ENCODE measurements at places on chromosomes 2 and 18. TPM values are rescaled to one million over a fixed set of nuclear protein-coding genes. Genes with fewer than 3 reads are reported as not detected.

FKBP7 gene
- total RNA-seq: 3.1 TPM

DAPL1 gene
- total RNA-seq: not detected

CD207 gene
- not detected for total RNA-seq

VSNL1 gene
- total RNA-seq: not detected

MYO5B gene
- total RNA-seq: 0.11 TPM

GRP gene
- not detected for total RNA-seq

VIT gene
- total RNA-seq: not detected

SULT1C4 gene
- not detected for total RNA-seq

C2orf66 gene
- not detected for total RNA-seq

REG1B gene
- total RNA-seq: not detected

SLC25A12 gene
- 22.9 TPM for total RNA-seq

POTEI gene
- not detected for total RNA-seq

USP14 gene
- 113 TPM for total RNA-seq
